ENCODE measurements at places on chromosomes 12 and 14.

GRCh38 chr14:99280852-99281251 is 8.9 kb upstream of the BCL11B start:
- no peak for DNase-seq

DNA sequence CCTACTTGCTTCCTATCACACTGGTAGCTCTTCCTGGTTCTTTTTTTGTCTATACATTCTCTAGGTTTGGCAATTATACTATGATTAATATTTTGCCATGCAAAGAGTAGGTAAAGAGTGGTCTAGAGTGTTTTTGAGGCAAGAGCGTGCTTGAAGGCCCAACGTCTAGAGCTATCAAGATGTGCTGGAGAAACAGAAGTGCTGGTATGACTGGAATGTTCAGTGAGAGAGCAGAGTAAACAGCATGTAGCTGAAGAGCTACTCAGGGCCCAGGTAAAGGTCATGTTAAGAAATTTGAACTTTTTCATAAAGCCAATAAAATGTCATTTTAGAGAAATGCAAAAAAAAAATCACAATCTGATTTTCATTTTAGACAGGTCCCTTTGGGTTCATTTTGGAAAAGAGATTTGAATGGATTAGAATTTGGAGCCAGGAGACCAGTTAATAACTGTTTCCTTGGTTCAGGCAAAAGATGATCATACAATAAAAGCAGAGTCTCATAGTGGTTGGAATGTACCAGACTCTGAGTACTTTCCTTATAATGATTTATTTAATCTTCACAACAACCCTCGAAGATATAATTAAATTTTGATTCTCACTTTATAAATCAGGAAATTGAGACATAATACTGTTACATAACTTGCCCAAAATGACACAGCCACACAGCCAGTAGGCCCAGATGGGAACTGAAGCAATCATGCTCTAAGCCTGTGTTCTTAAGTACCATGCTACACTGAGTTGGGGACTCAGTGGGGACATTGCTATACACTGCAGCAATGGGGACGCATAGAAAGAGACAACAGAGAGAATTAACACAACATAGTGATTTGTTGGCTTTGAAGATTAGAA is 350.1 kb downstream of the NELL2 start:
- DNase-seq = no peak

GRCh38 chr12:12788131-12788530 is 2.7 kb downstream of the APOLD1 start:
- no peak for DNase-seq

DNA sequence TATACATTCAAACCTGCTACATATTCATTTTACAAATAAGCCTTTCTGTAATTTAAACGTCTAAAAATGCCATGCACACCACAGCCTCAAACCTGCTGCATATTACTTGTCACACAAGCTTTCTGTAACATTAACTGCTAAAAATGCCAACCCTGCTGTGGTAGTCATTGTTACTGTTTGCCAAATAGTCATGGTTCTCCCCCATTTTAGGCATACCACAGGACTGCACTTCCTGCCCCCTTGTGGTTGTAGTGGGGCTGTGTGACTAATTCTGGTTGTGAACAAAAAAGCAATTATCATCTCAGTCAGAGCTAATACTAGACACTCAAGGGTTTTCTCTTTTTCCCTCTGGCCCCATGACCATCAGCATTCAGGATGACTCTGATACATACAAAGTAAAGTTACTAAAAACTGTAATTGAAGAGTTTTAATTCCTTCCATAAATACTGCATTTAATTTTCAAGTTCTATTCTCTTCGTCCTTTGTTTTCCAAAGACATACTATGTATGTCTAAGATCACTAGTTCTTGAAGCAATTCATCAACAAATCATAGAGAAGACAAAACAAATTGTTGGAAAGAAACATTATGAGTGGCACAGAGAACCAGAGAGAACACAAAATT is 5.7 kb upstream of the SLC35F4 start:
- DNase-seq = peak; percentile 15

DNA sequence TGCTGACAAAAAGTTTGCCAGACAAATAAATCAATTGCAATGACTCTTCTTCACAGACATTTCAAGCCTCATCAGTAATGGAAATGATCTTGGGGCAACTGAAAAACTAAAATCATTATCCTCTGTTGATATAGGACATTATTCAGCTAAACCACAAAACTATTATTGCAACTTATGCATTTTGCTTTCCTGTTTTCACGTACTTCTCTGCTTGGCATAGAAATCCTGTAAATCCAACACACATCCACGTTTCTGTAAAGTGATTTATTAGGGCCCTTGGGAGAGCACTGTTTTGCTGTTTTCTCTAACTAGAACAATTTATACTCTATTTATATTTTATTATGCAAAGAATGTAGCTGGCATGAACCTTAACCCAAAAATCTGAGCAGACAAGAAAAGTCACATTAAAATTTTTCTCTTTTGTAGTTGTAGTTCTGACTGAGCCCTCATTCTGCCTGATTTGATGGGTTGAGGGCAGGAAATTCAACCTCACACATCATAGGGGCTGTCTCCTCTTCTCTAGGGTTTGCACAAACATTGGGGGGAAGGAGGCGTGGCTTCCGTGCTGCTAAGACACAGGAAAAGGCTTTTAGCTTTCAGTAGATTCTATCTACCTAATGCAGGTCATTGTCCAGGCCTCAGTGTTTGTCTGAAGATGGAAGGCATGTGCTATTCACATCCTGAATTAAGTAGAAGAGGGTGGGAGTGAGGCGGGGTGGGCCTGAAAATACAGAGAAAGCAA is 11.5 kb upstream of the NUP107 start:
- DNase-seq = no peak

DNA sequence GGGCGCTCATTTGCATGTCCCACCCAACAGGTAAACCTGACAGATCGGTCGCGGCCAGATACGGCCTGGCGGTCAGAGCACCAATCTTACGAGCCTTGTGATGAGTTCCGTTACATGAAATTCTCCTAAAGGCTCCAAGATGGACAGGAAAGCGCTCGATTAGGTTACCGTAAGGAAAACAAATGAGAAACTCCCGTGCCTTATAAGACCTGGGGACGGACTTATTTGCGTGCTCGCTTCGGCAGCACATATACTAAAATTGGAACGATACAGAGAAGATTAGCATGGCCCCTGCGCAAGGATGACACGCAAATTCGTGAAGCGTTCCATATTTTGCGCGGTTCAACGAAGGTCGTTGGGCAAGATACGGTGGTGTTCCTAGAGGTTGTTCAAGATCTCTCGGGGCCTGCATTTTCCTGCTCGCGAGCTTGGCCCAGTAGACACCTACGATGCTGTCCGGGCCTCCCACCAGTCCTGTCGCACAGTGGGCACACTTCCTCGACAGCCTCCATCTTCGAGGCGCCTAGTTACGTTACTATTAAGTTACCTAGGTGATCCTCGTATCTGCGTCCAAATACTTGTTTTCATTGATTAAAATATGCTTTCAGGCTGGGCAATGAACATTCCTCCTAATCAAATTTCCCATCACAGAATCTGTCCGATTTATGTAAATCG is at the start of gene RNU6-7:
Gene RNU6-7 (plus strand): TSS at position 230 of the 675 bp plus-strand sequence.
- DNase-seq = no peak

DNA sequence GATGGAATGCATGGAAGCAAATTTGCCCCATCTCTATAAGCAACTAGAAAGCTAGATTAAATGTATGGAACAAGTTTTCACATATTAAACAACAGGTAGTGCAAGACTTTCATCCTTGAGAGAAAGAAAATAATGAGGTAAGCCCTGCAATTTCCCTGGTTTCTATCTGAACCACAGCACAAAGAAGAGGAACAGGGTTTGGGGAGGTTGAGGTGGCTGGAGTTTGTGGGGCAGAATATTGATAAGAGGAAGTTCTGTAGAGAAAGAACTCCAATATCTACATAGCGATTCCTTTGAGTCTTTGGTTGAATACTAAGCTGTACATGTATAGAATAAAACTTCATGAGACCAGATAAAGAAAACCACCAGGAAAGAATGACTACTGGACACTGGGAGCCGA is 96.3 kb upstream of the CCND2 start:
- no peak for DNase-seq

- no peak for DNase-seq
These were observed 166.2 kb downstream of the PTPRO start for GRCh38 chr12:15488481-15488880.

DNA sequence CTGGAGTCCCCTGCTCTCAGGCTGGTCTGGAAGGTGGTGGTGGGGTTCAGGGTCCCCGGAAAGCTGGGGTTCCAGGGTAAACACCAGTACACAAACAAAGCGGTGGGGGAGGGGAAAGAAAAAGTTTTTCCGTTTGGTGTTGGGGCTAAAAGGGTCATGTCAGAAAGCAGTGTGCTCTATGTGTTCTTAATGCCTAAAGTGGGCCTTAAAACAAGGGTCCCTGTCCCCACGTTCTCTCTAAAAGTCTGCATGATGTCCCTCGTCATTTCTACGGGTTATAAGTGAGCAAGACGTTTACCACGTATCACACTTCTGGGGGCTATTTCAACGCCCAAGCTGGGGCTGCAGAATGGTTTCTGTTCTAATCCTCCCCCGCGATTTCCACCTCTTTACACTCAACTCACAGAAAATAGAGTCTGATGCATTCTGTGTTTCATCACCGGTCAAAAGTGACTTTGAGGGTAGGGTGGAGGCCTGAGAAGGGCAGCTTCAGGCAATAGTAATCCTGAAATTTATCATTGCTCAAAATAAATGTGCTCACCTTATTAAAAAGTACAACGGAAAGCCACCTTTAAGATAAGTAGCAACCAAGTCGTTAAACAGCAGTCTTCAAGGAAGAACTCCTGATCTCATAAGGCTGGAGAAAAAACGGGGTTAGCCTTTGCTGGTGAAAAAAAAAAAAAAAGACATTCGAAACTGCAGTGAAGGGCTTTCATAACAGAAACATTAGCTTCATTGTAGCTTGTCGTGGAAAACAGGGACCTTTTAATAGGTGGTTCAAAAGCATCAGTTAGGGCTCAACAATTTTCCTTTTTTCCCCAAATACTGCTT is 63.9 kb upstream of the PTGR2 start:
- no peak for DNase-seq

GRCh38 chr12:120710031-120710804 is at the start of gene UNC119B:
Gene UNC119B, plus strand, starts transcription at chr12:120710458. Its CDS starts 17 bp downstream, at chr12:120710475.
- no peak for DNase-seq

DNA sequence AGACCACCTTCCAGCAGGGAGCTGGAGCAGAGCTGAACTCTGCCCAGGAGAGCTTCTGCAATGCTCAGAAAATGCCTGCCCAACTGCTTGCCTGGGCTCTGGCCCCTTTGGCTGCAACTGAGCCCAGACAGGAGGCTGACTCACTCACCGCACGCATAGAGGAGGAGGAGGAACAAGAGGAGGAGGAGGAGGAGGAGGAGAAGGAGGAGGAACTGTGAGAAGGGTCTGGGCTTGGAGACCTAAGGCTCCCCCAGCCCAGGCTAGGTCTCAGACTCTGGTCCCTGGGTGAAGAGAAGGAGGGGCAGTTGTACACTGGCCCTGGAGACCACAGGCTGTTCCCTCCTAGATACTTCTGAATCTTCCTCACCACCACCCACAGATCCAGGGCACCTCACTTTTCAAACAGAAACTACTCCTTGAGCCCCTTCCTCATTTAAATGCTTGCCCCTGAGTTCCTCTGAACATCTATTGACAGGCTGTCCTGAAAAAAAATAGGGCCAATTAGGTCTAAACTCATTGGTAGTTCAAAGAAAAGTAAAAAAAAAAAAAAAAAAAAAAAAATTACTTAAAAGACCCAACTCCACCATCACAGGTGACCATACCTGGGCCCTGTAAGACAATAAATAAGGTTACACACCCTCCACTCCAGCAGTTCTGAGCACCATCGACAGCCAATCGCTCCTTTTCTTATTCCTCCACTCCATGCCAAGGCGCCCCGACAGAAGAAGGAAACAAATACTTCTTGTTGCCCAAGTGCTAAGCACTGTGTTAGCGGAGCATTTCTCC is 674 bp downstream of the VDR start:
- no peak for DNase-seq

DNA sequence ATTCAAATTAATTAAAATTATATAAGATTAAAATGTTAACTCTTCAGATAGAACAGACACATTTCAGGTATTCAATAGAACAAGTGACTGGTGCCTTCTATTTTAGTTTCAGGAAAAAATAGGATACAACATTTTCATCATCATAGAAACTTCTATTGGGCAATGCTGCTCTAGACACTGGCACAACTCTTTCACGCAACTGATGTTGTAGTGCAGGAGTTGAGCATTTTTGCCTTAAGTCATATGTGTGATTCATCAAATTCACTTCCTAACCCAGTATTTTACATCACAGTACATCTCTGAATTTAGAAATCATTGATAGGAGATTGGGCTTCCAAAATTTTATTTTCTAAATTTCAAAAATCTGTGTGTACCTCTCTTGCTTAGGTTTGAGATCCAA is 215.4 kb upstream of the DIO2 start:
- no peak for DNase-seq

DNA sequence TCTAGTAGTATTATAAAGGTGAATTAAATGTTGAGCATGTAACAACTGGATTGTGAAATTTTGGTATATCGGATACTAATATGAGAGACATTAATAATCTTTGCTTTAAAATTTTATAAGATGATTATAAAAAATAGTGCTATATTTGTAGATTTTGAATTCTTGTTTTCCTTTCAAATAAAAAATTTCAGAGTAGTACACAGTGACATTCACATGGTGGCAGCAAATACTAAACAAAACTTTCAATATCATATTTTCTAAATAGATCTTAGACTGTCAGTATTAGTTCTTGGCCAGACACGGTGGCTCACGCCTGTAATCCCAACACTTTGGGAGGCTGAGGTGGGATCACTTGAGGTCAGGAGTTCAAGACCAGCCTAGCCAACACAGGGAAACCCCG is 166.0 kb downstream of the NAV3 start:
- no peak for DNase-seq

GRCh38 chr12:49763006-49763591 is 21.7 kb downstream of the TMBIM6 start:
- no peak for DNase-seq

DNA sequence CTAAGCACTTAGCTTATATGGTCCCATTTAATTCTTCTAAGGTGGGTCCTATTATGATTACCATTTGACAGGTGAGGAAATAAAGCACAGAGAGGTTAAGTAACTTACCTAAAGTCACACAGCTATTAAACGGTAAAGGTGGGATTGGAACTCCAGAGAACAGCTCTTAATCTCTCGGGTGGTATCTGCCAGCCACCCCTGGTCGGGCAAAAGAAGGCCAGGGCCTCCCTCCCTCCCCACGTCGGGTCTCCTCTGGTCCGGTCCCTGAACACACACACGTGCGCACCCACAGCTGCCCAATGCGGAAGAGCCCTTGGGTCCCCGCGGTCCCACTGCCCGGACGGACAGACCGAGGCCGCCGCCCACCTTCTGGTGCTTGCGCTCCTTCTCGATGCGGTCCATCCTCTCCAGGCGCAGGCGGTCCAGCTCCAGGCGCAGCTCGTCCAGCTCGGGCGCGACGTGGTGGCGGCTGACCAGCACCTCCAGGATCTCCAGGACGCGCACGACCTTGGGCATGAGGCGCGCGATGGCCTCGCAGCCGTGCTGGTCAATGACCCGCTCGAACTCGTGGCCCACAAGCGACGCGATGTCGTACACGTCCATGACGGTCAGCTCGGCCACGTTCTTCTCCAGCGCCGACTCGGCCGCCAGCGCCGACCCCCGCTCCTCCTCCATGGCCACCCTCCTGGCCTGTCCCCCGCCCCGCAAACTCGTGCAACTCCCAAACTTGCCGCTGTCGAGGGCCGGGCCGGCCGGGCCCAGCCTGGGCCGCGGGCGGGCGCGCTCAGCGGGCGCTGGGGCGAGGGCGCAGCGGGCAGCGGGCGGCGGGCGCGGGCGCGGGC is 490 bp downstream of the RILPL1 start:
- DNase-seq = no peak

Measured in HFF-Myc (cell line).